ENCODE measurements at places on chromosomes 6 and 20.

GRCh38 chr6:15247500-15248450, 1.9 kb downstream of the JARID2 start:
- DNase-seq = peak; percentile 34

DNA sequence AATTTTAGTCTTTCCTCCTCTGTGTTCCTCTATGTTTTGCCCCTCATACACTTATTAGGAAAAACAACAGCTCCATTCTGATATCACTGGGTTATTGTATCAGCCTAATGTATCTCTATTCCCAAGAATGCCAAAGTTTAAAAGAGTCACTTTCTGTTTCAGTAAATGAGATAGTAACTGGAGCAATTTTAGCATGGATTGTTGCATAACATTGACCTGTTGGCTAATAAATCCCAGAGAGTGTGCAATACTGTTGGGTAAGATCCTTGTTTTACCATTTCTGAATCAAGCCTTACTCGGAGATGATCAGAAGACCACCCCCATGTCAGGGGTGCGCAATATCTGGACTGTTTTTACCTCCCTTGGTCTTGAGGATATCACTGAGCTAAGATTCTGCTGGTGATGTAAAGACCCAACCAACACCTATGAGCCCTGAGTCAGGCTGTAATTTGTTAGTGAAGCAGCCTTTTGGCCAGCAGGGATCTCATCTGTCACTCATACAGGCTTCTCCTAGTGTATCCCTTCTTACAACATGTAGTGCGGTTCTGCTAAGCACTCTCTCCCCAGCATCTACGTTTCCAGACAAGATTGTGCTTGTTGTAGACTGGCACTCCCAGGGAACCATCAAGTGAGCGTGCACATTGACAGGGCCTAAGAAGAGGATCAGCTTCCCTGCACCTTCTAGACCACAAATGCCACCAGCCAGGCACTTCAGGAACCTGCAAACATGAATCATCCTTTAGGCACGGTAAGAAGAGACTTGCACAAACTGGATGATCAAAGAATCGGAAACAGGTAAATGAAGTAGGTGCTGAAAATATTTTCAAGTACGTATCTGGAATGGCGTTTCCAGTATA, 11.5 kb upstream of the IPCEF1 start:
- DNase-seq = no peak

GRCh38 chr6:13012296-13012695, 295.7 kb downstream of the PHACTR1 start:
- no peak for DNase-seq

DNA sequence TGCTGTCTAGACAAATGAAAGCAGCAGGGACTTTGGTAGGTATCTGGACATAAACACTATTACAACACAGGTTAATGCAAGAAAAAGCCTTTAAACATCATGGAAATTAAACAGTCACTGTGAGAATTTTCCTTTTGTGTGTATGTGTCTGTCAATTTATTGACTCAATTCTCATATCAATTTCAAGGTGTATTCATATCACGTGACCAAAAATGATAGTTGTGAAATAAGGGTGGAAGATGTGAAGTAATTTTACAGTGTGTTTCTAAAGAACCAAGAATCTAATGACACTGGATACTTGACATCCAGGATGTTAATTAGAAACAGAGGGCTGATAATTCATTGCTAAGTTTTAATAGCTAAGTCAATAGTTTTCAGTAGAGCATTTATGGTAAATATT, 244.0 kb downstream of the TMEM242 start:
- DNase-seq = no peak

DNA sequence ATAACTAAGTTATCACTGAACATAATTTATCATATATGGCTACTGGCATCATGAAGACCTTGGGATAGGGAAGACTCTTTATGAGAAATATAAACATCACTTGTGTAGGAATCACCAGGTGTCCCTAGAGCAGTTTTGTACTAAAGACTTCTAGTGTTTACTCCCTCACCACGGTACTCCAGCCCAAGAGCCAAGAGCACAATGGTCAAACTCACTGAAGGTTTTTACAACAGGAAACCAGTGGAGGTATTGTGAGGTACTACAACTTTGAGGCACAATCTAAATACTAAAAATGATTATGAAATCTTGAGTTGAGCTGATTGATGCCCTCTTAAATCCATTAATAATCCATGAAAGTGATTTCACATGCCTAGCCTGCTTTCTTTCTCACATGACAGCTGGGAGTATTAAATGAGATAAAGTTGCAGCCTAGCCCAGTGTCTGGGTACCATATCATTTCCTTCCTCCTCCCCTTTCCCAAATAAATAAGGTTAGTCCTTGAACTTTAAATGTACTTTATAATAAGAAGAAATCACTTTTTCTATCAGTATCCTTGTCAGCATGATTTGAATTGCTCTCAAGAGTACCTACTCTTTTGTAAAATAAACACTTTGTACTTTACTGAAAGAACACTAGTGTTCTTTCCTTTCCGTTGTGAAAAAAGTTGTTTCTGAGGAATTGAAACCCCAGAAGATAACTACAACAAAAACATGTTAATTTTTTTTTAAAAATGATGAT, 26.5 kb downstream of the GLO1 start:
- DNase-seq = no peak

DNA sequence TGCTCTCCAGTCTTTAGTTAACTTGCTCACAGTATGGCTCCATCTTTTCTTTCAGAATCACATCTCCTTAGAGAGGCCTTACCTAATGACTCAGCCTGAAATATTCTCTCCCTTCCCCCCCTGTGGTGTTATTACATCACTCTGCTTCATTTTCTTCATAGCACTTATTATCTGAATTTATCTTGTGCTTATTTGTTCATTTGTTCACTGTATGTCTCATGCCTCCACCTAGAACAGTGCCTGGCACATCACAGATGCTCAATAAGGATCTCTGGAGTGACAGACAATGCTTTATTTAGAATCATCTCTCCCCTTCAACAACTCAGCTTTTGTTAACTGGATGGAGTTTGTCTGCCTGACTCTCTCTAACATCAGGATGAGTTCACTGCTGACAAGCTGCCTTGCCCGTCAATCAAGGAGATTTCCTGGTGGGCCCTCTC, 96.6 kb upstream of the MAN1A1 start:
- DNase-seq = no peak

GRCh38 chr6:88588938-88589337, 374.5 kb downstream of the RNGTT start:
- DNase-seq = no peak

GRCh38 chr6:3196770-3197169, 30.7 kb downstream of the TUBB2B start:
- no peak for DNase-seq

DNA sequence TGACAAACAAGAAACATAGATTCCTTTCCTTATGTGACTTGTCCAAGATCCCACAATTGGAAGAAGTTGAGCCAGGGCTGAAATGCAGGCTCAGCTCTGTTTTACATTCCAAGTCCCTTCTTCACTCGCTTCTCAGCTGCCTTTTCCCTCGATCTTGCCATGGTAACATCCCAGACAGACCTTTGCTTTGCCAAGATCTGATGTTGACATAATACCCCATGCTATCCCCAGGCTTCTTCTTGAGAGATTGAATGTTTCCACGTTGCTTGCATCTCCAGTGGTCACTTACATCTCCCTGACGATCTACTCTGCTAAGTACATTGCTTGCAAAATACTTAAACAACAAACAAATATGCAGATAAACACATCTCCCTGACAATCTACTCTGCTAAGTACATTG, 63.5 kb downstream of the TBXT start:
- no peak for DNase-seq

- DNase-seq = peak; percentile 42
These were observed 16.7 kb downstream of the HMGN4 start for GRCh38 chr6:26554697-26555504.

DNA sequence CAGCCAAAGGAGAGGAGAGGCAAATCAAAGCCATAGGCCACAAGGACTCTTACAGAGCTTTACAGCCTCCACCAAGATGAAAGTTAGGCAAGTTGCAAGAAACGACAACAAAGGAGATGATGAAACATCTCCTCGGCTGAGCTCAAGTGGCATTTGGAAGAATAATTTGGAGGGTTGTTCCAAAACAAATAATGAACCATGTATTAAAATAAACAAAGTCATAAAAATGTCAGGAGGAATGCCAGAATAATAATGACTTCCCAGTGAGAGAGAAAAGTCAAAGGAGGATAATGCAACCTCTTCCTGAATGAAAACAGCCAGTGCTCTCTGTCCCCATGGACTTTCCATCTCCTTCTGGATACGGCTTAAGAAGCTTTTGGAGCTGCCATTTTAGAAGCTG, 371.4 kb upstream of the ID4 start:
- no peak for DNase-seq

DNA sequence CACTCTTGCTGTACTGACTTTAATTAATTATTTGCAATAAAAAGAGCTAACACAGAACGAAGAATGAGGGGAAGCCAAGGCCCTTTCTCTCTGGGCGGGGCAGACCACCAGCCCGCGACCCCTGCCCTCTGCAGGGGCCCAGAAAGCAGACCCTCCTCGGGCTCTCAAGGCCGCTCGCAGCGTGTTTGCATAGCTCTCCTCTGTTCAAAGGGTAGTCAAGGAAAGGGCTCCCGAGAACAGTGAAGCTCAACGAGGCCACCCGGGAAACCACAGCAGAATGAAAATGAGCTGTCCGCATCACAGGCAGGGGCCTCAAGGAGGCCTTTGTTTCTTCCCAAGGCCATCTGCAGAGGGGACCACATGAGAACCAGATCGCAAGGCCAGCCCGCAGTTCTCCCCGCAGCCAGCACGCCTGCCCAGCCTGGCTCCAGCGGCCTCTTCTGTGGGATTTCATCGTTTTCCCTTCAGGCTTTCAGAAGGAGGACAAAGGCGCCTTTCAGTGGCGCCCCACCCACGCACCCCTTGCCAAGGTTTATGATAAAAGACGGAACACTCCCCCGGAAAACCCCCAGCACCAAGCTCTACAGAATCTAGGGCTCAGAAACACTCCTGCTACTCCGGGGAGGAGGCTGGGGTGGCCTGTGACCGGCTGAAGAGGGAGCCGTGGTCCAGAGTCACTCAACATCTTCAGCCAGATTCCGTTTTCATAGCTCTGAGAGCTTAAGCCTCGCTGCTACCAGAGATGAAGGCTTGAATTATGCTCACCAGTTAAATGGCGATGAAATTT, 25.3 kb downstream of the ACSS1 start:
- no peak for DNase-seq

- no peak for DNase-seq
These were observed 1.1 kb upstream of the PHF10 start for GRCh38 chr6:169725125-169726048.

GRCh38 chr6:115393821-115394220, 666.9 kb downstream of the FRK start:
- no peak for DNase-seq

- no peak for DNase-seq
These were observed 13.7 kb upstream of the PANK2 start for GRCh38 chr20:3875378-3875974.

DNA sequence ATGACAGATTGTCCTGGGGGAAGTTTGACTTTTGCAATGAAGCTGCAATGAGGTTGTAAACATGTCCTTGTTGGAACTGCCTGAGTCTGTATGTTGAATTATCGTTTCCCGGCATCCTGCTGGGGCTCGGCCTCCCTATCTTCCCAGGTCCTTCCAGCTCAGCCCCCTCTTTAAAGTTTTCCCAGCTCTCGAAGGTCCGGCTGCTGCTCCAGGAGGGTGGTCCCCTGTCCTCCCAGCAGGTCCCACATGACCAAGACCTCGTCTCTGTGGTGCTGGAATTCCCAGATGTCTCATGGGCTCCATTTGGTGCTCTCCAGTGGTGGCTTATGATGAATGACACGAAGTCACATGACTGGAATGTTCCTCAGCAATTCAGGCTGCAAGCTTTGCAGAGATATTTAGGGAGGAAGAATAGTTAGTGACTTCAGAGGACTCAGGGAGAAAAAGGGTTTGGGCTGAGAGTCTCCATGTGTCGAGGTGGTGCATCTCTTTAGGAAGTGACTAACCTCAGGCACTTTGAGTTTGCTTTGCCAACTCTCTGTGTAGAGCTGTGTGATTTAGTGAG, 21.4 kb downstream of the SMOC2 start:
- DNase-seq = no peak

DNA sequence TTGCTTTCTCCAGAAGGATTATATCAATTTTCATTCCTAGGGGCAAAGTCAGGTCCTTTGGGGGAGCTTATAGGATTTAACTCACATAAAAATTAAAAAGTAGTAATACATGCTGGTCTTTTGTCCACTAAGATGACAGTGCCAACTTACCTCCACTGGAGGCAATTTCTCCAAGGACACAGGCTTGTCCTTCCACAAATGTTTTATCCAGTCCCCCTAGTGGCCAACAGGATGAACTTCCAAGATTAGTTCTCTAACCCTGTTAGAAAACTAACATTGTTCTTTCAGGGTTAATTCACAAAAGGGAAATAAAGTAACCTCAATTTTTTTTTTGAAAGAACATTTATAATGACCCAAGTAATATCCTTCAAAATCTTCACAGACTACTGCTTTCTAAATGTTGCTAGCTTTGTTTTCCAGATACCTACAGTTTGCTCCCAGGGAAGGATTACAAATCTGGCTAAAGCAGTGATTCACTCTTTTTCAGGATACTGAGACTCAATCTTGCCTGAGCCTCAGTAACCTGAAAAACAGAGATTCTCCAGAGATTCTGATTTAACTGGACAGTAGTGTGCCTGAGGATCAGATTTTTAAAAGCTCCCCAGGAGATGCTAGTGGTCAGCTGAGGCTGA, 31.7 kb upstream of the UBR2 start:
- no peak for DNase-seq

GRCh38 chr6:12092762-12093161, 80.7 kb downstream of the HIVEP1 start:
- DNase-seq = no peak

- DNase-seq = no peak
These were observed 860.2 kb upstream of the MAP3K7 start for GRCh38 chr6:91447081-91447480.

DNA sequence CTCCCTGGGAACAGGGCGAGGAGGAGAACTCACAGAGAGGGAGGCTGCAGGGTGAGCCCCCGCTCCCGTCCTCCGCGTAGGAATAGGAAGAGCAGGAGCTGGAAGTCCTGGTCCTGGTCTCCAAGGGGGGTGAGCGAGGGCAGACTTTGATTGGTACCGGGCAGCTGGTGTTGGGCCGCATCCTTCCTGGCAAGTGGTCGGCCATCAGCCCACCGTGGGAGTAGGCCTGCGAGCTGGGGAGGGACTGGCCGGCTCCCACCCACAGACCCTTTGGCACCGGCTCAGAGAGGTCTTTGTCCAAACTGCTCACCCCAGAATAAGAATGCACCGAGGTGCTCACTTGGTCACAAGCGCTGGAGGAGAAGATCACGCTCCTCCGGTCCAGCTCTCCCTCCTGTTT, 56.2 kb downstream of the GJA10 start:
- no peak for DNase-seq

GRCh38 chr6:157646012-157646411, 177.0 kb upstream of the SNX9 start:
- no peak for DNase-seq

- no peak for DNase-seq
These were observed 1.1 kb upstream of the RPS12 start for GRCh38 chr6:132813173-132813856.

GRCh38 chr20:32467506-32468312, 109.6 kb downstream of the ASXL1 start:
- DNase-seq = no peak

DNA sequence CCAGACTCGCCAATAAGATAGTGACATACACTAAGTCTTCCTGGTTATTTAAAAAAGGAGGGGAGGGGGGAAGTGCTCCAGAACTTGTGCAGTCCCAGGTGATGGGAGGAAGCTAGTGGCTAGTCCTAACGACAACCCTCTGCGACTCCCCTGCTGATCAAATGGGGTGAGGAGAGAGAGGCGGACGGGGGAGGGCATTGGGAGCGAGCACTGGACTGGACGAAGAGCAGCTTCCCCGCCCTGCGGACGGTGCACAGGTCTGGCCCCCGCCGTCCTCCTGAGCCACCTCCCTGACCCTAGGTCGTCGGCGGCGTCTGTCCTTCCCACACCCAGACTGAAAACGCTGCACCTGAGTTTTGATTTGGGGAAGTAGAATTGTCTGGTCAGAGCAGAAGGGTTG, 2.2 kb upstream of the OLIG3 start:
- no peak for DNase-seq
